ENCODE measurements at places on chromosomes 7 and 10.

DNA sequence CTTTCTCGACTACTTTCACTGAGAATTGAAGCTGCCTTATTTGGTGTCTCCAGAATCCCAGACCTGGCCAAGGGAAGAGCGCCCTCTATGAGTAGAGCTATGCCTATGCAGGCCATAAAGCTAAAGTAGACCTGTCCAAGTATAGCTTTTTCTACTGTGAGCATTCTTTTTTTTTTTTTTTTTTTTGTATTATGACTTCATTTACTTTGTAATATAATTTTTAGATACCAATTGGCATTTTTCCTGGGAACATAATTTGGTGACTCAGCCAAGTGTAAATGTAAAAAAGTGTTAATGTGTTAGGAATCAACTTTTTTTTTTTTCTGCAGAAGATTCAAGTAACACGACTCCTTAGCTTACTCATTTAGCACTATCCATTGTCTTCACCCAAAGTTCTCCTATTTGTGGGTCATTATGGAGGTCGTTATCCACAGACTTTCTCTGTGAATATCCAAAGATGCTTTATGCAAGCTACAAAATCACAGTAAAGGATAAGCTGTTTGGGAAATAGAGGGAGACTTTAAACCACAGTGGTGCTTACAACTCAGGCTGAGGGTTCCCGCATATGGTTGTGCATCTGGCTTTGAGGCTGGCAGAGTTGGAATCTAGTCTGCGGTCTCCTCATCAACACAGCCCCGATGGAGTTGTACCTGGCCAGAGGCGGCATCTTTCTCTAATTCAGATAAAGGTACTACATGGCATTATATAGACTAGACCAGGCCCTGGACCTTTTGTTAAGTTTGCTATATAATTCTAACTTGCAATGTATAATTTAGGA lies 1040.2 kb upstream of the SORCS1 start:
- no peak for DNase-seq

- DNase-seq = no peak
Measured at GRCh38 chr10:108167766-108168165, 1003.3 kb upstream of the SORCS1 start.

- DNase-seq = no peak
Measured at GRCh38 chr10:125162120-125162931, 2.0 kb upstream of the CTBP2 start.

DNA sequence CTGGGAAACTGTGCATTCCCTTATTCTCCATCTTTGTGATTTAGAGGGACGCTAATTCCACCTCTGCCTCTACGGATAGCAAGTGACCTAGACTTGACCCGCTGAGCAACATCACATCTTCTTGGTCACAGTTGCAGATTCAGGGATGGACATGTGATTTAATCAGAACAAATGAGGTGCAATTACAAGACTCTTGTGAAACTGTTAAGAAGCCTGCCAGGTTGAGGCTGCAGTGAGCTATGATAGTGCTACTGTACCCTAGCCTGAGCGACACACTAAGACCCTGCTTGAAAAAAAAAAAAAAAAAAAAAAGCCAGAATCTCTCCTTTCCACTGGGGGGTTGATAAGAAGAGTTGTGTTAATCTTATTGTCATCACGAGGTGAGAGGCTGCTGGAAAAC lies 14.4 kb downstream of the MPLKIP start:
- no peak for DNase-seq

GRCh38 chr10:94607111-94607510 lies 61.5 kb downstream of the HELLS start:
- DNase-seq = no peak

- DNase-seq = no peak
Measured at GRCh38 chr7:132251327-132251659, 325.0 kb downstream of the PLXNA4 start.
